HTR-8/SVneo (cell line): ENCODE measurements at places on chromosomes 16 and 17.

GRCh38 chr17:2963332-2964027 is 99.9 kb downstream of the OR1D5 start:
- no peak for DNase-seq

- DNase-seq = no peak
Measured at GRCh38 chr16:70390774-70391173, 44.1 kb downstream of the DDX19A start.

DNA sequence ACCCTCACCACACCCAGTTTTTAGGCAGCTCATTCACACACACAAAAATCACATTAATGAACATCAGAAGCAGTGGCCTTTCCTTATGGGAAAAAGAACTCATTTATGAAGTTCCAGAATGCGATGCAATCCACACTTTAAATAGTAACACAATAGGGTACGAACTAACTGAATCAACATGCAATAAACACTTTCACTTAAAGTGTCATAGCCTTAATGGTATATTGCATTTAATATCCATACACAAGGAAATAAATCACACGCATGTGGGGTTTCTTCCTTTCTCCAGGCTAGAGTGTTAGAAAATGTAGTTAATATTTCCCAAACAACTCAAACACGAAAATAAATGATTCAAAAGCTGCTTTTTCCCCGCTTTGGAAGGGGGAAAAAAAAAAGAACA is 19.7 kb downstream of the ADCY9 start:
- no peak for DNase-seq

GRCh38 chr16:86723689-86724088 is 145.3 kb downstream of the FOXL1 start:
- no peak for DNase-seq

GRCh38 chr16:86496929-86497461 is 13.3 kb upstream of the FOXF1 start:
- DNase-seq = no peak

GRCh38 chr16:48870141-48870540 is 260.2 kb upstream of the N4BP1 start:
- DNase-seq = no peak

- no peak for DNase-seq
Measured at GRCh38 chr17:64998436-64999190, 57.9 kb downstream of the GNA13 start.

DNA sequence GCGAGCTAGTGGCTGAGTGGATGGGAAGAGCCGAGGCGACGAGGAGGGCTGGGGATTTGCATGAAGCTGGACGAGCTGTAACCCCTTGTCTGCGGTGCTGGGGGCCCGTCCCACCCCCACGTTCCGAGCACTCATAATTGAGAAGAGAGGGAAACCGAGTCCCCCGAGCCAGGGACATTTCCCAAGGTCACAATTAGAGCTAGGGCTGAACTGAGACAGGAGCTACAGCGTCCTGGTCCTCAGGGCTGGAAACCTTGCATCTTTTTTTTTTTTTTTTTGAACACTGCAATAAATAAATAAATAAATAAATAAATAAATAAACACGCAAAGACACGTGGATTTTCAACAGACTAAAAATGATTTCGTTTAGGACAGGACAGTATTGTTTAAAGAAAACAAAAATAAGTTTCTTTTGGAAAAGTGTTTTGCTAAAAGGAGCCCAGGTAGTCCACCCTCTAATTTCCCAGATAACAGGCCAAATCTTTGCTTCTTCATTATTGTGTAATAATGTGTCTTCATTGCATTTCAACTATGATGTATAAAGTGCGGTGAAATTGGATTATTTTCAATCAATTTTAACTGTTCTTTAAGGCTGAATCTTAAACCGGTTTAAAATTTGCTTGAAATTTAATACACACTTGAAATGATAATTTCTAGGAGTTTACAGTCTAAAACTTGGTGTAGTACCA is 992 bp downstream of the GDPD1 start:
- no peak for DNase-seq

GRCh38 chr17:27471321-27472269 is 15.3 kb downstream of the KSR1 start:
- DNase-seq = no peak

DNA sequence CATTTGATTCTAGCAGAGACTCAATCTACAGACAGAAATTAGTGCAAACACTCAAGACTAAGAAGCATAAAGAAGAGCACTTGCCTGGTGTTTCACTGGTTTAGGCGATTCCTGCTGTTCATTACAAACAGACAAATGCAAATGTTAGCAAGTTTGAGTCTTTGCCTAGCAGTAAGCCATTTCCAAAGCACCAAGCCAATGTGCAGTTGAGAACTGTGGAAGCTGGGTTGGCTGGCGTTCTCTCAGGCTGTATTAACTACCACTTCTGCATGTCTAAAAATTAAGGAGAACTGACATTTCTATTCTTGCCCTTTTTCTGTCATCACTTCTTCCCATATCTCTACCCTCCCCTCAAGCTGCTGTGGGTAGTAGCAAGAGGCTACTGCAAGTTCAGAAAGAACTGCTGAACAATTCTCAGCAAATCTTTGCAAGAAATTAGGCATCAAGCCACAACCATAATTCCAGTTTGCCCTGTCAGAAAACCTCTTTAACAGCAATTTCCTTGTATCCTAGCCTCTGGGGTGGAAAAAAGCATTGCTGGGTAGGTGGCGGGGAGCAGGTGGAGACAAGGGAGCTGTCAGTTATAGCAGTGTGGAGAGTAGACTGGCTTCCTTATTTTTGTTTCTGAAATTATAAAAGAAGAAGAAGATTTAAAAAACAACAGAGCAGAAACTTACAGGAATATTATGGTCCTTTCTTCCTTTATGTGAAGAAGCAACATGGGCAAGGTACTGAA is 53.8 kb downstream of the MYH10 start:
- no peak for DNase-seq

GRCh38 chr17:47678196-47678595 is 15.8 kb upstream of the TBKBP1 start:
- DNase-seq = no peak

DNA sequence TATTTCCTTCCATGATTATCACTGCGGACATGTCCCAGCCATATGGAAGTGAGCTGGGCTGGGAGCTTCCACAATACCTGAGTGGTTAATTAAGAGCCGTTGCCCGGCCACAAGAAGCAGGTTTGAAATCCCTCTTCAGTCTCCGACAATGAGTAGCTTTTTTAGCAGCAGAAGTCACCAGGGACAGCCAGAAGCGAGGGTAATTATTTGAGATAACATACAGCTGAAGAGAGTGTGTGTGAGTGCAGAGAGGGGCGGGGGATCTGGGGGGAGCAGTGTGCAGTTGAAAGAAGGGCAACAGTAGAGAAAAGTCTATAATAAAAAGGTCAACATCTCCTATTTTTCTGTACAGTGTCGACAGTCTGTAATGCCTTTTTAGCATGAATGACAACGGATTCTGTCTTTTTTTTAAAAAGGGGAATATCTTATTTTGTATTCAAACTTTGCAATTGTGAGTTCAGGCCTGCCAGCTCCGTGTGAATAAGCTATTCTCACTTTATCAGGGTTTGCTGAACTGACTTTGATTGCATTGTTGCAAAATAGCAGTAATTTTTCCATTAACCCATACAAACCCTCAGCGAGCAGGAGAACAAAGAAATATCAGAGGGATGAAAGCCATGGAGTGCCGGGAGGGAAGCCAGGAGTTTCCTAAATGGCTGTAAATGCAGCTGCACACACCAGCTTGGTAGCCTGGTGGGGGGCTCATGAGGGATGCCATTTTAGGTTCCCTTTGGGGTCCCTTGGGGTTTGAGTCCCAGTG is 220.3 kb upstream of the IRX3 start:
- no peak for DNase-seq

- DNase-seq = no peak
Measured at GRCh38 chr17:73586275-73586832, 57.9 kb downstream of the SDK2 start.

- DNase-seq = no peak
Measured at GRCh38 chr16:6407596-6407995, 925.0 kb upstream of the RBFOX1 start.

- DNase-seq = no peak
Measured at GRCh38 chr16:80576343-80576912, 35.6 kb downstream of the DYNLRB2 start.

GRCh38 chr16:79519448-79519847 is 81.1 kb downstream of the MAF start:
- no peak for DNase-seq

GRCh38 chr17:36089888-36090836 is at the start of gene CCL3:
TSS of gene CCL3 (minus strand) at chr17:36090143. CDS start at chr17:36090058, 85 bp downstream.
- DNase-seq = no peak

DNA sequence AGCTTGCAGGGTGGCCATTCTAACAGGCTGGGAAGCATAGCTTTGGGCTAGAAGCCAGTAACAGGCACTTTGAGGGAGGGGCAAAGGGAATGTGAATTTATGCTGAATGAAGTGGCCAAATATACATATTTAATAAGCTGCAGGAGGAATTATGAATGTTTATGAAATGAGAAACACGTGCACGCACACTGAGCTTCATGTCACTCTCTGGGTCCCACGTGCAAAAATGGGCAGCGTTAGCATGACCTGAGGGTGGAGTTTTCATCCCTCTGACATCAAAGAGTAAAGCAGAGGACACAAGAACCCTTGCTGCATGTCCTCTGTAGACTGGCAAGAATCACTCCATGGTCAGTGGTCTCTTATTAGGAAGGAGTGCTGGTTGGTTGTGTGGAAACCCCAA is 337.0 kb downstream of the UTP18 start:
- DNase-seq = no peak

DNA sequence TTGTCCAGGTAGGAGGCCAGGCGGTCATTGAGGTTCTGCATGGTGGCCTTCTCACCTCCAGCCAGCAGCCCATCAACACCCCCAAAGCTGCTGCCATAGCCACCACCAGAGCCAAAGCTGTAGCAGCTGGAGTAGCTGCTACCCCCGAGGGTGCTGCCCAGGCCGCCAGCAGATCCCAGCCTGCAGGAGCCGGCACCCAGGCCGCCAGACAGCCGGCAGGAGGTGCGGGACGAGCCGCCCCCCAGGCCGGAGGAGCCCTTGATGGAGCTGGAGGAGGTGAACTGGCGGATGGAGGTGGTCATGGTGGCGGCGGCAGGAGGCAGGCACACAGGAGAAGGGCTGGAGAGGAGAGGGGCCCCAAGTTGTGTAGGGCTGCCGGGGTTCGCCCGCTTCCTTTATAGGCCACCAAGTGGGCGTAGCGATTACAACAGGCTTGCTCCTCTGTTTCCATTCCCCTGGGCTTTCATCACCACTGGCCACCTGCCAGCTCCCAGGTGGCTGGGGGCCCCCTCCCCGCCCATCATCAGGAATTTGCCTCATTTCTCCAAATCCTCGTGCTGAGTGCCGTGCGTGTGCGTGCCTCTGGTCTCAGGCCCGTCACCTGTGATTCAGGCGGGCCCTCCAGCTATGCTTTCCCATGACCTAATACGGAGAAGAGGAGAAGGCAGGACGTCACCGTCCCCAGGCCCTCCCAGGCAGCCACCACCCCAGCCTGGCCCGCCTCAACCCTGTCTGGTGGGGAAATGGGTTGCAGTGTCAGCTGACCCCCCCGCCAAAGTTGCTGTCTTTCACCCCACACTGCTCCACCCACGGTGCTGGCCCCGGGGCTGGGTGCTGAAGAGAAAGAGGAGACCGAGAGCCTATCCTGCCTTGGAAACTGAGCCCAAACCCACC is at the start of gene KRT17:
Gene KRT17, minus strand, starts transcription at position 368 of the 894 bp plus-strand sequence. Its CDS starts 66 bp downstream, at position 302.
- DNase-seq = no peak

DNA sequence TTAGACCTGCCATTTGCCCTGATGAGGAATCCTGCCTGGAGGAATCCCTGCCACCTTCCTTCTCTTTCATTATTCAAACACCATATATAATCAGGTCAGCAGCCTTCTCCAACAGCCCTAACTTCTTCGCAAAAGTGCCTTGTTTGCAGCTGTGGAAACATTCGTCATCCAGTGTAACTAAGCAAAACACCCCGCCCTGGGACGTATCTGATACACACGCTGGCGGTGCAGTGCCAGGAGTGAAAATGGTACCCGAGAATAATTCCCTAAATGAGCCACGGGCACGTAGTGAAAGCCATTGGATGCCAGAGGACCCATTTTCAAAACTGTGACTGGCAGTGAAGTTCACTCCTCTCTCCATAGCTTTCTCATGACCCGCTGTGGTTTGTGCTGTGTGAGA is 73.7 kb downstream of the IRX3 start:
- no peak for DNase-seq

DNA sequence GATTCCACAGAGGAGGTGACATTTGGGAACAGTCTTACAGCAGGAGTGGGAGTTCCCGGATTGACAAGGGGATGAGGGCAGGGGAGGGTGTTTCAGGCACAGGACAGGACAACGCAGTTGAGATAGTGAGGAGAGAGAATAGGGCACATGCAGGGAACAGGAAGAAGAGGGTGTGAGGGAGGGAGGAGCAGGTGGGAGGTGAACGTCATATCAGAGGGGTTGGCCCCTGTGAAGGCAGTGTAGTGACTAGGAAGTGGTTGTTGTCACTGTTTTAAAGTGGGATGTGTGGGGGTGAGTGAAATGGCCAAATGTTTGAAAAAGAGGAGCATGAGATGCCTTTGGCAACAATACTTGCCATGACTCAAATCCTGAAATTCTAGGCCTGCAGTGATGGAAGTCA is 12.2 kb downstream of the PRKCB start:
- DNase-seq = no peak

DNA sequence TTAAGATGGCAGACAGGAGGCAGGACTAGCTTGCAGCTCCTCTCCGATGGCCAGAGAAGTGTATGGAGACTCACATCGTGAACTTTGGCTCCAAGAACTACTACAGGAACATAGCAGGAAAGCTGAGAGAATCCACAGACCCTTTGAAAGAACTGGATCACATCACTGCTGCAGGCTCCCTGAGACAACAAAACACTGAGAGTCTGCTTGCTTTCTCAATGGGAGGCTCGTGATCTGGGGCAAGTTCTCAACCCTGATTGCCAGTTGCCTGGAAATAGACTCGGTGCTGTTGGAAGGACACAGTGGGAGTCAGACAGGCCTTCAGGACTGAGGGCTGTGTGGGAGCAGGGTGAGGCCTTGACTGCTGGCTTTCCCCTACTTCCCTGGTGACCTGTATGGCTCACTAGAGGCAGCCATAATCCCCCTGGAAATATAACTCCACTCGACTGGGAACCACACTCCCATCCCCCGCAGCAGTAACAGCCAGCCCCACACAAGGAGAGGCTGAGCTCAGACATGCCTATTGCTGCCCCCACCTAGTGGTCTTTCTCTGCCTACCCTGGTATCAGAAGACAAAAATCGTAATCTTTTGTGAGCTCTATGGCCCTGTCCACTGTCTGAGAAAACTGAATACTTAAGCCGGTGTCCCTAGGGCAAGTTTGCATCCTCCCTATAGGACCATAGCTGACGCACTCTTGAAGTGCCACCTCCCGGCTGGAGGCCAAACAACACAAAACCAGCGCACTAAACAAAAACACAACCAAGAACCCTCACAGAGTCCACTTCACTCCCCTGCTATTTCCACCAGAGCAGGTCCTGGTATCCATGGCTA is 238.4 kb downstream of the CEP112 start:
- no peak for DNase-seq
